ENCODE measurements at places on chromosomes 13 and 19.

GRCh38 chr13:68727165-68727564, 1380.5 kb upstream of the ATXN8OS start:
- DNase-seq, result no peak

DNA sequence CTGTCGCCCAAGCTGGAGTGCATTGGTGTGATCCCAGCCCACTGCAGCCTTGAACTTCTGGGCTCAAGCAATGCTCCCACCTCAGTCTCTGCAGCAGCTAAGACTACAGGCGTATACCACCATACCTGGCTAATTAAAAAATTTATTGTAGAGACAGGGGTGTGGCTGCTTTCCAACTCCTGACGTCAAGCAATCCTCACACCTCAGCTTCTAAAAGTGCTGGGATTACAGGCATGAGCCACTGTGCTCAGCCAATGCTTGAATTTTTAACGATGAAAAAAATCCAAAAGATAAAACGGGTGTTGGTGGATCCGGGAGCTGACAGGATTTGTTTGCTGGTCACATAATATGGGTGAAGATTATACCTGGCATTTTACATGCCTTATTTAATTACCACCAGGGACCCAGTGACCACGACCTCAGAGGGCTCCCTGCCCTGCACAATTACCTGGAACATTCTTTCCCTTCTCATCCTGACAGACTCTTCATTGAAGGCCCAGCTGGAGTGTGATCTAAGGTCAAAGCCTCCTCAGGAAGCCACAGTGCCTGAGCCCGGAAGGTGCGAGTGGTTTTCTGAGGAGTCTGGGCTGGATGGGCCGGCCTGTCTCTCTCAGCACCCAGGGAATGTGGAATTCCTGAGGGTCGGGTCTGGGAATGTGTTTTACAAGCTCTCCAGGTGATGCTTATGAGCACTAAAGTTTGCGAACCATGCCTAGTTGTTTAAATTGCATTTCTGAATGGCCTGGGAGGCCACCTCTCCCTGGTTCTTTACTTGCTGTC, 193.3 kb downstream of the USP12 start:
- no peak for DNase-seq

- DNase-seq, result no peak
These were observed 66.6 kb downstream of the RUBCNL start for GRCh38 chr13:46320406-46320805.

GRCh38 chr19:52170863-52171320, 529 bp downstream of the ZNF836 start:
- no peak for DNase-seq

DNA sequence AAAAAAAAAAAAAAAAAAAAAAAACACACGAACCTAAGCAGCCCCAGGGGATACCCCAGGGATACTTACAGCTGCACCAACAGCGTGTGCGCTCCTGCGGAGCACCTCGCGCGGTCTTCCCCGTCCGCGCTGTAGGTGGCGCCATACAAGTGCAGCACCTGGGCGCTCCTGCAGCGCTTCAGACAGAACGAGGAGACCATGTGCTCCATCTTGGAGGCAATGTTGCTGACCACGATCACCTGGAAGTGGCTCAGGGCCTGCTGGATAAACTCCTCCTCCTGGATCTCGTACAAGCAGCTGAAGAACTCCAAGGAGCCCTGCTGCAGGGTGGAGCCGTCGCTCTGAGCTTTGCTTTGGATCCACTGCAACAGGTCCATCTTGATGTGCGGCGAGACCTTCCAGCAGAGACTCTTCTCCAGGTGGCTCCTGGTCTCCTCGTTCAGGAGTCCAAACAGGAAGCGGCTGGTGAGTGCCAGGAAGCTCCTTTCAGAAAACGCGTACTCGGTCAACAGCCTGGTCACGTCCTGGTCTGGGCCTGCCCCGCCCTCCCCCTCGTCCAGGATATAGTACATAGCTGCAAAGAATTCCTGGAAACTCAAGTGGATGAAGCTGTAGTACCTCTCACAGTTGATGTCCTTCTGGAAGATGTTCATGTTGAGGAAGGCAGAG, 14.5 kb downstream of the NLRP12 start:
- no peak for DNase-seq

- no peak for DNase-seq
These were observed 645 bp downstream of the PALM start for GRCh38 chr19:709196-709964.

GRCh38 chr19:29263305-29264135, 50.6 kb upstream of the UQCRFS1 start:
- DNase-seq, result peak; percentile 12

- no peak for DNase-seq
These were observed 9.3 kb upstream of the GTF3A start for GRCh38 chr13:27415116-27415515.

- no peak for DNase-seq
These were observed 32.6 kb downstream of the TFDP1 start for GRCh38 chr13:113616991-113617749.

DNA sequence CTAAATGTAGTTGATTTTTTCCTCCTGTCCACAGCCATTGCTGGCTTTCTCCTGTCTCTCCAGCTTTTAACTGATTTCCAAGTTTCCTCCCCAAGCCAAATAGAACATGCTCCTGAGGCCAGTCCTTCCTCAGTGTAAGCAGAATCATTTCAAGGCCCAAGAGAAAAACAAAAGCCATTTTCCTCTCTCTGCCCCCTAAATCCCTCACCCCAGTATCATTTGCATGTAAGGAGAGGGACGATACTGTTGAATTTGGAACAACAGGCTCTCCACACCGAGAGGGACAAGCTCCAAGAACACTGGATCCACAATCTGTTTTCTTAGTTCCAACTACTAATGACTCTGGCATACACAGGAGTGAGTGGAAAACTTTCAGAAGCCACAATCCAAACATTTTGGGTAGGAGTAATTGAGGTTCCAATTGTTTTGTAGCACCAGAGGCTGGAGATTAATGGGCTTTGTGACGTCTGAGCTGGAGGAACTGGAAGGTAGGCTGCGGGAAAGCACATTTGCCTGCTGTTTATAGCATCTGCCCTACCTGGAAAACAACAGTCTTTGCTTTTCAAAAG, 156.8 kb downstream of the FLT1 start:
- DNase-seq, result no peak

- DNase-seq, result no peak
These were observed 917.4 kb upstream of the MIR17HG start for GRCh38 chr13:90430127-90430526.

GRCh38 chr19:29800100-29800825, 11.5 kb upstream of the CCNE1 start:
- no peak for DNase-seq

GRCh38 chr13:87779426-87779825, 108.3 kb downstream of the SLITRK5 start:
- no peak for DNase-seq

GRCh38 chr13:100522618-100523309, 65.8 kb downstream of the GGACT start:
- no peak for DNase-seq

GRCh38 chr13:114298866-114299265, 15.4 kb upstream of the CHAMP1 start:
- DNase-seq, result no peak

- DNase-seq, result no peak
These were observed 1768.5 kb downstream of the PCDH9 start for GRCh38 chr13:65461590-65461989.

- no peak for DNase-seq
These were observed 4.8 kb downstream of the B3GLCT start for GRCh38 chr13:31204592-31204991.

- DNase-seq, result no peak
These were observed 5.1 kb upstream of the MKNK2 start for GRCh38 chr19:2055931-2056836.

GRCh38 chr13:32669030-32669646, 82.9 kb downstream of the PDS5B start:
- DNase-seq, result no peak

DNA sequence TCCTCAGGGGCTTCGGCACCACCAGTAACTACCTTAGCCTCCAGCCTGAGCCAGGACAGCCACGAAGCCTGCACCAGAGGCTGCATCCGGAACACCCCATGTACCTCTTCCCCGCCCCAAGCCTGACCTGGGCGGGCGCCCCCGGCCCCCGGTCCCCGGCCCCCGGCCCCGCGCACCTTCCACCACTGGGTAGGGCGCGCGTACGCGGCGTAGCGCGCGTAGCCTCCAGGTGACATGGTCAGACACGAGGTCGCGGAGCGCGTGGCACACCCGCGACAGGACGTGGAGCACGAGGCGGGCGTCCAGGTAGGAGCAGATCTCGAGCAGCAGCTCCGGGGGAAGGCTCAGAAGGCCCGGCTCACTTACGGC, 450 bp downstream of the FBXW9 start:
- no peak for DNase-seq

GRCh38 chr13:49802426-49802825, 9.9 kb upstream of the KPNA3 start:
- no peak for DNase-seq

DNA sequence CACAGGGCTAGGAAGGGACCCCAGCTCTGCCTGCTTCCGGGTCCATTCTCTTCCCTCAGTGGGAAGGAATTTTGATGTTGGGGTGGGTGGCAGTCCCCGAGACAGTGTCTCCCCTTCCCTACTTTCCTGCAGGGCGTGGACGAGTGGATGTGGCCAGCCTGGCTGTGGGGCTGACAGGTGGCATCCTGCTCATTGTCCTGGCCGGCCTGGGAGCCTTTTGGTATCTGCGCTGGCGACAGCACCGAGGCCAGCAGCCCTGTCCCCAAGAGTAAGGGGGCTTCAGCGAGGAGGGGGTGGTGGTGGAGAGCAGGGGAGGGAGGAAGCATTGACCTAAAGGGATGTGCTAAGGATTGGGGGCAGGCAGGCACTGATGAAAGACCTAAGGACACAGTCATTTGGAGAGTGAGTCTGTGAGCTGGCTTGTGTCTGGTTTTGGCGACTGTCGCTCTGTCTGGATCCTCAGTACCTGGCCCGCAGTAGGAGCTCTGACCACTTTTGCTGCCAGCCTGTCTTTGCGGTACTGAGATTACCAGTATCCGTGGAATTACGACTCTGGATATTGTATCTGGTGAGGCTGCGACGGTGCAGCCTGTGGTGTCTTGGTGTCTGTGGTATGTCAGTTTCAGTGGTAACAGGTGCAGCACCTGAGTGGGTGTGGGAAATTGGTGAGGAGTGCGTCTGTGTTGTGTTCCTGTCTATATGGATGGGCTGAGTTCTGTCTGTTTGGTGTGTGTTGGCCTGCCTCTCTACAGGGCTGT, 2.4 kb upstream of the PRR12 start:
- DNase-seq, result no peak

- DNase-seq, result no peak
These were observed 9.7 kb downstream of the PTBP1 start for GRCh38 chr19:806815-807421.

DNA sequence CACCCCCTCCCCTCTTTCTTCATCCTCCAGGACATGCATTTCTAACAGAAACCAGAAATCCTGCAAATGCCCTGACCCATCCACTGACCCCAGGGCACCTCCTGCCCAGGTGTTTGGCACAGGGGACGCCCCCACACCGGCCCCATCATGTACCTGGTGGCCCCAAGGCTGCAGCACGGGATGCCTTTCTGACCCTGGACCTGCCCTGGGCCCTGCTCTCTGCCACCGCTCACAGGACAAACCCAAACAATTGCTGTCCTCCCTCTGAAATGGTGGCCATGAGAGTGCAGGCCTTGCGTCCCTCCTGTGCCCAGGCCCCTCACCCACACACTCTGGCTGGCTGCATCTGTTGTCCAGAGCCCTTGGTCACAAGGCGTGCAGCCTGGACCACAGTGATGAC, 12.1 kb downstream of the SCGB2B2 start:
- no peak for DNase-seq

DNA sequence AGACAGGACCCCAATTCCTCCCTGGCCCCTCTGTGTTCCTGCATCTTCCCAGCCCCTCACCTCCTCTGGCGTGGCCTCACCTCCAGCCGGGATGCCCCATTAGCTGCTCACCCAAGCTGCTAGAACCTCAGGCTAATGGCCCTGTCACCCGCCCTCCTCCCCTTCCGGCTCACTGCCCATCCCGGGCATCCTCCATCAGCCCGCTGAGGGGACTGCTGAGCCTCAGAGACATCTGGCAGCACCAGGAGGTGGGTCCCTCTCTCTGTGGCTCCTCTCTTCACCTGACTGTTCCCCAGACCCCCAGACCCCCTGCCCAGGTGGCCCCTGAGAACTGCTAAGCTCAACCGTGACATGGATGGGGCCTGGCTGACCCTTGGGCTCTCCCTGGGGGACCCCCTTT, 2.9 kb downstream of the FFAR1 start:
- no peak for DNase-seq

DNA sequence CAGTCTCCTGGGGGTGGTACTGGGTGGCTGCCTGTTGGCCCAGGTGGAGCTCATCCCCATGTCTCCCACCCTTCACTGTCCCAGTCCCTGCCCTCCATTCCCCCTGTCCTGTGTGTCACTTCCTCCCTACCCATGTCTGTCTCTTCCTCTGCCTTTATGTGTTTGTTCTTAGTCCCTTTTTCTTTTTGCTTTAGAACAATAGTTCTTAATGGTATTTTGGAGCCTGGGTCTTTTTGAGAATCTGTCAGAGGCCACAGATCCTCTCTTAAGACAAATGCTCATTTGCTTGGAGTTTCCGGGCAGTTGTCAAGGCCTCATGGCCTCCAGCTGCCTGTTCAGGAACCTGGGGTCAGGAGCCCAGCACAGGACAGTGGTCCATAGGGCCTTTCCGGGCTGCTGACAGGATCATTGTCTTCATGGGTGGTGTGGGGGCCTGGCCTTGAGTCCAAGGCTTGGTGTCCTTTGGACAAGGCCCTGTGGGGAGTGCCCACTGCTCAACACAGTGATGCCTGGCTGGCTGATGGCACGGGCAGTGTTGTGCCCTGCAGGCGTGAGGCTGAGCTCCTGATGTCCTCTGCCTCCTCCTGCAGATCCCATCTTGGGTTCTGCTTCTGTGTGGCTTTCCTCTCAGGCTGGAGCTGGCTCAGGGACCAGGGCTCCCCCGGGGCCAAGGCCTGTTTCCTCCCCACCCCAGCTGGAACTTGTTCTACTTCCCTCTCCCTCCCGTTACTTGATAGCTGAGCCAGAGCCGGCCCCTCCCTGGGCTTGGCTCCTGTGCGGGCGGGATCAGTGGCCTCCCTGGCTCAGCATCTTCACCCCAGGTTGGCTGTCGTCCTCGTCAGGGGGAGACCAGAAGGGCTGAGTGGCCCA, 3.5 kb downstream of the EGLN2 start:
- DNase-seq, result no peak

DNA sequence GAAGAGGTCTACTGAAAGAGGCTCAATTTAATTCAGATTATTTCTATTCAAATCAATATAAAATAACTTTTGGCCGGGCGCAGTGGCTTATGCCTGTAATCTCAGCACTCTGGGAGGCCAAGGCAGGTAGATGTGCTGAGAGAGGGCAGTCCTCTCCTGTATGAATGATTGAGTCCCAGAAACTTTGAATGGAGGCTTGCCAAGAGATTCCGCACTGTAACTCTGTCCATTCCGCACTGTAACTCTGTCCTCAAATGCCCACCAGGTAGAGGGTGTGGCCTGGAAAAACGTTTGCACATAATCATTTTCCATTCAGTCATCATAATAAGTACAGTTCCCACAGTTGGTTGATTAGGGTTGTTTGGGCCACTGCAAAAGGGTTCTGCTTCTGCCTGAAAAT, 274.7 kb upstream of the SOX21 start:
- no peak for DNase-seq

GRCh38 chr19:14342809-14343208, 38.4 kb upstream of the ADGRE5 start:
- no peak for DNase-seq

All from stimulated activated CD4-positive, alpha-beta T cell treated with anti-CD3 and anti-CD28 coated beads, Interleukin-1b, Interleukin-23, amount 100 ng/mL, for 24 hours (primary cell).